NCI-H446 treated with DMSO at 0.1 percent for 48 hours (cell line): ENCODE measurements at places on chromosomes 16 and 17.

DNA sequence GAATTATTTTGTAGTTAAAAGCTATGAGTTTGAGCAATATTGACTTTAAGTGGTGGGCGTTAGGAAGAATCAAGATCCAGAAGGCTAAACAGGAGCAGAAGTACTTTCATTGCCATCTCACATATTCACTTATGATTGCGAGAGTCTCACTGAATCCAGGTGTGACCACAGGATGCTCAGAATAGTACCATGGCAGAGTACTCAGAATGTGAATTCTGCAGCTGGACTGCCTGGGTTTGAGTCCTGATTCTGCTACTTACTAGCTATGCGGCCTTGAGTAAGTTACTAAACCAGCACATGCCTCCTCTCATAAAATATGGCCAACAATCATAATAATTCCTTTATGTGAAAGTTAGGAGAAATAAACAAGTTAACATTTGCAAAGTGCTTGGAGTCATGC lies 109.5 kb downstream of the CA10 start:
- no peak for DNase-seq

GRCh38 chr17:30541802-30542201 lies 64.6 kb downstream of the GOSR1 start:
- no peak for DNase-seq

- no peak for DNase-seq
These were observed 83.8 kb upstream of the PMFBP1 start for GRCh38 chr16:72255786-72256185.

- peak; percentile 5 for DNase-seq
These were observed 5.4 kb downstream of the C17orf58 start for GRCh38 chr17:67990909-67991308.

DNA sequence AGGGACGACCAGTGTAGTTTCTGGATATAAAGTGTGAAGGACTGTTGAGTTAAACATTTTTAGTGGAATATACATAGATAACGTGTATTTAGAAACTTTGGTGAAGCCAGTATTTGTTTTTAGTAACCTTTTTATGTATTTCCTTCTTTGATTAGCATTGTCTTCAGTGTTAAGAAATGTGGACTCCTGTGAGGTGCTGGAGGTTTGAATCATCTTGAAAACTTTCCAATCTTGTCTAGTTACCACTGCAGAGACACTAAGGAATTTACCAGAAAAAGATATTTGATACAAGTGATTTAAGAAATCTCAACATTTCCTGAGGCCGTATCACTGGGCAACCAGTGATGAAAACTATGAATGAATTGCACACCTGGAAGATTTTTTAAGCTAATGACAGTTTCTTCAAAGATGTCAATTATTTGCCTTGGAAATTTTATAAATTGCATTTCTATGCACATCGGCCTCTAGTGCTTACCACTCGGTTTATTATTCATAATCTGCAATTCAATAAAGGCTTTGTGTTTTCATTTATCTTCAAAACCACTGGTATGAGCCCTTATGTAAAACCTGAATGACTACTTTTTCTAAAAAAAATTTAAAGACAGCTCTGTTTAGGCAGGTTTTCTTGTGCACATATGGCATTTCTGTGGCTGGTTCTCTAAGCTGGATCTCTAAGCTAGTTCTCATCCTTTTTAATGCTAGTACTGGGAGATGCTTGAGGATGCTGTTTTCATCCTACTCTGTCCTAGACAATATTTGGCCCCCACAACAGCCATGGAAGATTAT lies 31.4 kb upstream of the ADCY7 start:
- no peak for DNase-seq

- DNase-seq: no peak
These were observed 82.1 kb downstream of the CCT6B start for GRCh38 chr17:34879146-34879545.

DNA sequence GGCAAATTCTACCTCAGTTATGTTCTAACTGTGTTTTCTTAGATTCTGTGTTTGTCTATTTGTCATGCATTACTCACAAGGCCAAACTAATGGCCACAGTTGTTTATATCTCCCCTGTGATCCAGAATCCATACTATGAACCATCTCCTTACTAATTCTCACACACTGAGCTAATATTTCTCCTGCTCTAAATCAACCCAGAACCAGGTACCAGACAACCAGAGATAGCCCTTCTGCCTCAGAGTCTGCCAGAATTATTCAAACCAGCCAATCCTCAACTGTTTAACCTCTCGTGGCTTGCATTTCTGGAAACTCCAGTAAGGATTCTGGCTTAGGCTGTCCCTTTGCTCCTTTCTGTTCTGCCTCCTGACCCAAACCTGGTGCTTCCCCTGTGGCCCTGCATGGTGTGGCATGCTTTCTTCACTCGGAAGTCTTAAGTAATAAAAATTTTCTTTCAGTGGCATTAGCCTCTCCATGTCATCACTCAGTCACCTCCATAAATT lies 59.4 kb downstream of the EFCAB5 start:
- DNase-seq: no peak

- no peak for DNase-seq
These were observed 270.7 kb downstream of the NTN1 start for GRCh38 chr17:9291912-9292560.

- no peak for DNase-seq
These were observed at the start of gene SLC9A5 for GRCh38 chr16:67248401-67249177. SLC9A5 (plus strand) TSS chr16:67248979; CDS start chr16:67249015, 36 bp downstream.

DNA sequence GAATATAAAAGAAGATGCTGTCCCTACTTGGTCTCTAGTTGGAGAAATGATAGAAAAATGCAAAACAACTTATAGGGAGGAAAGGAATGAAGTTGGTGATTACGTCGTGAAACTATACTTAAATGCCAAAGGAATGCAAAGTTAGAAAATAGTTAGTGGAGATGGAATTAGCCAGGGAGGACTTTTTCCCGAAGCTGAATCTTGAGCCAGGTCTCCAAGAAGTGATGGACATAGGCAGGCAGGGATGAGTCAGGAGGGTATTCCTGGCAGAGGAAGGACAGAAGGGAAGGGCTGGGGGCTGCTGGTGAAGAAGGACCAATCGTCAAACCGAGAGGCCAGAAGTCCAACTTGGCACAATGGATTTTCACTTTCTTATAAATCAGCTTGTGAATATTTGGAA lies 1.8 kb downstream of the SNTB2 start:
- DNase-seq: no peak

DNA sequence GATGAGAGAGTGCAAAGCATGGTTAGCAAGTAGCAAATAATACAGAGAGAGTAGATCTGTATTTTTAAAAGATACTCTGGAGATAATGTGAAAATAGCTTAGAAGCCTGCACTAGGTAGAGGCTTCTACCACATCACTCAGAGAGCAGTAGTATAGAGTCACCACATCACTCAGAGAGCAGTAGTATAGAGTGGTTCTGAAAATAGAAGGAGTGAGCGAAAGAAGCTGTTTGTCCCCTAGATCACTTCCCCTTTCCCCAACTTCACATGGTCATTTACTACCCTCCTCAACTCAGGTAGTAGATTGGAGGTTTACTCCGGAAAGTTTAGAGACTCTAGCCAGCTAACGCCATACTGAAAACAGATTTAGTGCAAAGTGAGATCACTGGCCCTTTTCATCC lies 17.1 kb downstream of the DGKE start:
- DNase-seq: no peak

DNA sequence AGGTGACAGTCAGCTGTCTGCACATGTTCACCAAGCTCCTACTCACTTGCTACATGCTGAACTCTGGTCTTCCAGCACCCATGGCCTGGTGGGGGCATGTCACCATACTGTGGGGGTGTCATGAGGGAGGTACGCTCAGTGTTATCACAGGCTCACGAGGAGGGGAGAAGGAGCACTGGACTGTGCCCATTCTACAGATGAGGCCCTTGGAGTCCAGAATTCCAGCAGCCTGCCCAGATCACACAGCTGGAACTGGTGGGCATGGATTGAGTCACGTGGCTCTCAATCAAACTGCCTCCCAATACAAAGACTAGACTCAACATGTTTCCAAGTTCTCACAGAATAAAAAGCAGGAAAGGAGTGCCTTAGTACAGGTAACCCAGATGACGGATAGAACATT lies 10.7 kb downstream of the AXIN2 start:
- no peak for DNase-seq

DNA sequence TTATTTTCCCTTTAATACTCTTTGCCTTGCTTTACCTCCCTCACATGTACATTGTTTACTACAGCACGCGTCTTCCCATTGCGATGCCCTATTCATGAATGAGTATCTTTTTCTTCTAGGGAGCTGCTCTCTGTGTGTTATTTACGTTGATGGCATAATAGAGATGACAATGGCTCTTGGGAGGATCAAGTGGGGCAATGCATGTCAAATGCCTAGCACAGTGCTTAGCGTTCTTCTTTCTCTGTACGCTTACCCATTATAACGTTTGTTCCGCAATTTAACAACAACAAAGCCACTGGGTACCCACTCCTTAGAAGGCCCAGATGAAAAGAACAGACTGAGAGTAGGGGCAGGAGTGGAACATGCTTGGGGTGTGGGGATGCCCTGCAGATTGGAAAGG lies 271.6 kb upstream of the TNRC6C start:
- no peak for DNase-seq

DNA sequence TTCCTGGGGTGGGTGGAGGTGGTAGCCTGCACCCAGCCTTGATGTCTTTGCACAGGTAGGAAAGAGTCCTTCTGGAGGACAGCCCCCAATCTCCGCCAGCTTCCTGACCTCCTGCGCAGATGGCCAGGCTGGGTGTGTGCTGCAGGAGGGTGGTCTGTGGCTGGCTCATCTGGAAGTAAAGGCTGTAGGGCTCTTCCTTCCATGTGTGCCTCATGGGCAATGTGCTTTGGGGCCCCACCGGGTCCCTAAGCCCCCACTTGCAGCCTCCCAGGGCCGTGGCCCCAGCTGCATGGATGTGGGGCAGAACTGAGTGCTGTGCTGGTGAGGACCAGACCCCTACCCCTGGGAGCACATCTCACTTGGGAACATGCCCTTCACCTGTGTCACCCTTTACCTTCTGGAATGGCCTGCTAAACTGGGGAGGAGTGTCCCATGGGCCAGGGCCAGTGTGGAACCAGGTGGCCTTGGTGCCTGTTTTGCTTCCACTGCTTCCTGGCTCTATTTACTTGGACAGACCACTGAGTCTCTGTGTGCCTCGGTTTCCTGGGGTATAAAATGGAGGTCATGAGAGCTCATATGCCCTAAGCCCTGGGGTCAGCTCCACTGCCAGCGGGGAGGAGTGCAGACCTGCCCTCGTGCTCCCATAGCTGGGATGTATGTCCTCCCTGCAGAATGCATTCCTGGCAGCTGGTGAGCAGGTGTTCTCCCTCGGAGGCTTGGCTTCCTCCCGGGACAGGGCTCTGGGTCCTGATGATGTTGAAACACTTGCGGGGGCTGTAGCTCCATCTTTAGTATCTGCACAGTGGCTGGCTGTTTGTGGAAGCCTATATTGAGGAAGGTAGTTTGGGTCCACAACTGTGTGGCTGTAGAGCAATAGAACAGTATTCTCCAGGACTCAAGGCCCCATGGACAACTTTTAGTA lies 18.0 kb downstream of the MPRIP start:
- no peak for DNase-seq

GRCh38 chr17:68704871-68705713 lies 103.9 kb upstream of the FAM20A start:
- no peak for DNase-seq

DNA sequence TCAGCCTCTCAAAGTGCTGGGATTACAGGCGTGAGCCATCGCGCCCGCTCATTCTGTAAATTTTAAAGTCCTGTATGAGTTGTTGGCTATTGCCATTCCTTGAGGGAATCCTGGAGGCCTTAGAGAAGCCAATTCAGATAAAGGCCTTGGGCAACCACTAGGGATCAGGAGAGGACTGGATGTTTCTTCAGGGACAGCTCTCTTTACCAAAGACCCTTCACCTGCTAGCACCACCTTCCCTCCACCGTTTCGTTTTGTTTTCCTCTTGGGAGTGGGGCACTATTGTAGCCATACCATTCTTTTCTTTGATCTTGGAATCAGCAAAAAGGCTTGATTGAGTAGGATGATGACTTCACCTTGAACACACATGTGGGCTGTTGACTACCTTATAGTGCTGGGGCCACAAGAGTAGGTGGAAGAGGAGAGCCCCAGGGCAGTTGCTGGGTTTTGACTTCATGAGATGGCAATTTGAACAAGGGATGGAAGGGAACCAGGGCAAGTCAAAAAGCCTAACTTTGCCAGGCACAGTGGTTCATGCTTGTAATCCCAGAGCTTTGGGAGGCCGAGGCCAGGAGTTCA lies 7.0 kb upstream of the ANKRD40CL start:
- DNase-seq: no peak

DNA sequence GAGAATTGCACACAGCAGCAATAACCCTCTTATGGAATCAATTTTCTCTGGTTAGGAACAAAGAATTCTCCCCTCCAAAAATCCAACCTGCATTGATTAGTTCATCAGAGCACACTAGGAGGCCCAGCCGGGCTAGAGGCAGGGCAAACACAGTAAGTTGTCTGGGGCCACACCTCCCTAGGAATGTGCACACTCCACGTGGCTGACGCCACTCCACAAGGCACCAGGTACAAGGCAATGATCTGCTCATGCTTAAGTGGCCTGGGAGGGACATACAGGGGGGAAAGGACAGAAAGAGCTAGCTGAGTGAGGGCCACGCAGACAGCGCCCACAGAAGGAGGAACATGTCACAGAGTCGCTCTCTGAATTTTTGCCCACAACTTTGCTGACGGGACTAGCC lies 107.6 kb downstream of the SLC39A11 start:
- no peak for DNase-seq

DNA sequence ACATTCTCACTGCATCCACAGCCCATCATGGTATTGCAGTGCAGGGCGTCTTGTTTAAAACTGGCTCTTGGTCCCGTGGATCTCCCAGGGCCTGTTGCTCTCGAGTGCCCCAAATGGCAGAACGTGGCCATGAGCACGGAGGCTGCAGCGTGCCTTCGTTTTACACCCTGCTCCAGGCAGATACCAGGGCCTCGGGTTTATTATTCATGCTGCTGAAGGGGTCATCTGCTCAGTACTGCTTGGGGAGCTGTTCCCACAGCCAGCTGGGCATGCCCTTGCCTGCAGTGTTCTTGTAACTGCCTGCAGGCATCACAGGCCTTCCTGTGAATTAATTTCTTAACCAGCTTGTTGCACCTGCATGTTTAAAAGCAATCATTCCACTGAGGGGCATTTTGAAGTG lies 129.7 kb upstream of the CHMP6 start:
- no peak for DNase-seq

DNA sequence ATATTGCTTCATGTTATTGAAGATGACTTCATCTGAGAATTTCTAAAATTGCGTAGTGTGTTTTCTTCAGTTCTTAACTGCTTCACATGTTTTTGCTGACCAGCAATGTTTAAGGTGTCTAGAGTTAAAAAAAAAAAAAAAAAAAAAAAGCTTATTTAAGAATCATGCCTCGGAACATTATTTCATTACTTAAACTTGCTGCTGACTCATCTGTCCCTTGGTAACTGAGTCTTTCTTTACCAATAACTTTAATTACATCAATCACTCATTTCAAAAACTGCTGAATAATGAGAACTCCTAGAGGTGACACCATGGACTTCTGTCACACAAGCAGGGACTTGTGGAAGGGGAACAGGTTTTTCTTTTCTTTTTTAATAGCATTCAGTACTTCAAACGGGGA lies 16.2 kb downstream of the IRX5 start:
- no peak for DNase-seq
